Right ventricle myocardium inferior (tissue), 1 donor: ENCODE measurements at places on chromosomes 3 and 15. TPM values are rescaled to one million over a fixed set of nuclear protein-coding genes. Genes with fewer than 3 reads are reported as not detected.

DYNLT2B gene
- 2.9 TPM for total RNA-seq

STAC gene
- total RNA-seq = 0.35 TPM

PCOLCE2 gene
- 64.1 TPM for total RNA-seq

DNA sequence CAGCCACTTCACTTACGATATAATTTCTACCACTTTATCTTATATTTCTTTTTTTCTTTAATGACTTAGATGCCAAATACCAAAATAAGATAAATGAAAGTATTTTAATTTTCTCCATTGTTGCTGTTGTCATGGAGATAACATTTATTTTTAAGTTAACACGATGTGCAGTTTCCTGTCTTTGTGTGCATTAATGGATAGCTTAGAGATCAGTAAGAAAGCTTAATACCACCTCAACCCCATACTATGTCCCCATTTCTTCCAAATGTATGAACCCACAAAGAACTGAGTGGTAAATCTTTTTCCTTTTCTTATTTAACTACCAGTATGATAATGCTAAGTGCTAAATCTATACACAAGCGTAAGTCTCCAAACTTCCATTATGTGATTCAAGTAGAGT is 17.1 kb downstream of the PCNP start:
- no peak for DNase-seq

DNA sequence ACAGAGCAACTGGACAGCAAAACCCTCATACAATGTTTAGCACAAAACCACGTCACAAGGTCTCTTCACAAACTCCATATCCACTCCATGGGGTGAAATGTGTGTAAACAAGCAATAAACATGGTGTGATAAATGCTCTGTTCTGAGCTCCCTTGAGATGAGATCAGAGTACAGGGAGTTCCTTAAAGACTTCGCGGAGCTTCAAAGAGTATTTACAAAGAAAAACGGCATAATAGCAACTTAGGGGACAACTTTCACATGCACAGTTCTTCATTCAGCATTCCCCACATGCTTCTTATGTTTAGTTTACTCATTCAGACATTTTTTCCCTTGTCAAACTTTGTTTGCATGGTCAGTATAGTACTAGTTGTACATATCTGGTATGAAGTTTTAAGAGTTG is 52.5 kb upstream of the SUCLG2 start:
- no peak for DNase-seq

GRCh38 chr15:98226578-98226977 is 266.1 kb downstream of the ARRDC4 start:
- no peak for DNase-seq

GRCh38 chr15:70704731-70705130 is 58.6 kb downstream of the UACA start:
- DNase-seq = no peak

DNA sequence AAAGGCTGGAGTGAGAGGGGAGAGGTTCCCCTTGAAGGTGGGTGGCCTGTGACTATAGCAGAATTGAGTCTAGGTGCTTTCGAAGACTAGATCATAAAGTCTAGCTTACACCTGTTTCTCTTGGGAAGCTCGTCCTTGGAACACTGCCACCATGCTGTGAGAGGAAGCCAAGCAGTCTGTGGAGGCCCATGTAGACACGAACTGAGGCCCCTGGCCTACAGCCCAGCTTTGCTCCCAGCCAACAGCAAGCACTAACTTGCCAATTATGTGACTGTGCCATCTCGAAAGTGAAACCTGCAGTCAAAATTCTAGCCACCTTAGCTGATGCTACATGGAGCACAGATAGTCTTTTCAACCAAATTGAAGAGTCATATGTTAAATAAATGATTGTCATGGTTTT is 190.5 kb upstream of the NECTIN3 start:
- DNase-seq = no peak

DNA sequence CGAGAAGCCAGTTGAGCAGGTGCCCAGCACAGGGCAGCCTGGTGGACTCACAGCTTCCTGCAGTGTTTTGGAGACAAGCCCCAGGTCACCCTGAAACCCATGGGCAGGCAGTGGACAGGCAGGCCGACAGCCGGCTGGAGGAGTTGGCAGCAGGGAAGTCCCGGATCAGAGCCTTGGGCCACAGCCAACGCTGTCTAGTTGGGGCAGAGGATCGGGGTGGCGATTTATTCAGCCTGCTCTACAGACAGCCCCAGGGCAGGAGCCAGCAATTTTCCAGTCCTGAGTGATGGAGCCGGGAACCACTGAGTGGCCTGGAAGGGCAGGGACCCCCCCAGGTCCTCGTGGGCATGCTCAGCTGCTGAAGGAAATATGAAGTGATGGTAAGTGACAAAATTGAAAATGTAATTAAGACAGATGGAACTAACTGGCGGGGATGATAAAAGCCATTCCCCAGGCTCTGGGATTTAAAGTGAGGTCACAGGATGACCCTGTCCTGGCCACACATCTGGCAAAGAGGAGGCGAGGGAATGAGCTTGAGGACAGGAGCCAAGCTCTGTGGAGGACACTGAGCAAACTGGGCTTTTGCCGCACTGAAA is 34.4 kb upstream of the TBC1D21 start:
- peak; percentile 85 for DNase-seq

DNA sequence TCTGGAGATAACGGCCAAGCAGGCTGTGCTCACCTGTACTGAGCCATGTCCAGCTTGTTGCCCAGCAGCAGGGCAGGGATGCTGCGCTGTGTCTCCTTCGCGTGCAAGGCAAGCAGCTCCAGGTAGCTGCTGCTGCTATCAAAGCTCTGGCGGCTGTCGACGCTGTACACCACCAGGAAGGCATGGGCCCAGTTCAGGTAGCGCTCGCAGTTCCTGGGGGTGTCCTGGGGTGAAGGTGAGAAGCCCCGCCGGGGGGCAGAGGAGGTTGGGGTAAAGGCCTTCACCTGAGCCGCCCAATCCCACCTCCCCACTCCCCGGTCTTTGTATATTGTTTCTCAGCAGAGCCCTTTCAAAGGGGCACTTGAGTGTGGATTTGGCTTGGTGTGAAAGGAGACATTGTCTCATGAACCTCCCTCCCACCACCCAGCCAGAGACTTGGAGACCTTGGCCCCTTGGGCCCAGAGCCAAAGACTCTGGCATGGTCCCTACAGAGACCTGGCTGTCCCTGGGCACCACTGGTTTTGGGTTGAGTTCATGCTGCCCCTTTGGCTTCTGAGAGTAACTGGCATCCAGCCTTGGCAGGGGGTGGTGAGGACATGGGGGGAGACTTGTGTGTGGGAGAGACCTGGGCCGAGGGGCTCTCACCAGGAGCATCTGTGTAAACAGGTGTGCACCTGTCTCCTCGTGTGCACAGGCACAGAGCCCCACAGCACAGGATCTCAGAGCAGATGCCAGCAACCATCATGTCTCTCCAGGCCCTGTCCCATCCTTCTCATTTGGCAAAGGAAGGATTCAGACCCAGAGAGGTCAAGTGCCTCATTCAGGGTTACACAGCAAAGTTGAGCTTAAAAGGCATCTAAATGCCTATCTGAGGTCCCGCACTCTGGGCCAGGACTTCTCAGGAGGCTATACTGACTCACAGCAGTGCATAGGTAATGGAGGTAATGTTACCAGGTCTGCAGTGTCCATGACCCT is 9.1 kb downstream of the RASL12 start:
- DNase-seq = no peak
